ENCODE measurements at places on chromosomes 11 and 22.

- no peak for DNase-seq
These were observed 62.6 kb upstream of the OLFML1 start for GRCh38 chr11:7422544-7423331.

DNA sequence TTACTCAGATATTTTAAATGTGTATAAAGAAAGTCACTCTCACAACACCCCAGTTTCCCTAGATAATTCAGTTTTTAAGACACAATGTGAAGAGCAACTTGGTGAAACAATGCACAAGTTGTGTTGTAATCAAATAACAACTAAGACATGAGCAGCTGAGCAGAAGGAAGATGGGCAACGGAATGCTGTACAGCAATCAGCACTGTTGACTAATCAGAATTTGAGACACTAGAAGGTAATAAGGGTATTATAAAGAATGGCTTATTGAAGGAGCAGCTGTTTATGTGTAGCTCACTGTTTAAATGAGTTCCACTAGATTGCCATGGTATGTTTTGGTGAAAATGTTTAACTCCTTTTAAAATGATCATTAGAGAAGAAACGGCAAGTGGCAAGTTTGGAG lies 60.1 kb downstream of the SOX6 start:
- DNase-seq: no peak

DNA sequence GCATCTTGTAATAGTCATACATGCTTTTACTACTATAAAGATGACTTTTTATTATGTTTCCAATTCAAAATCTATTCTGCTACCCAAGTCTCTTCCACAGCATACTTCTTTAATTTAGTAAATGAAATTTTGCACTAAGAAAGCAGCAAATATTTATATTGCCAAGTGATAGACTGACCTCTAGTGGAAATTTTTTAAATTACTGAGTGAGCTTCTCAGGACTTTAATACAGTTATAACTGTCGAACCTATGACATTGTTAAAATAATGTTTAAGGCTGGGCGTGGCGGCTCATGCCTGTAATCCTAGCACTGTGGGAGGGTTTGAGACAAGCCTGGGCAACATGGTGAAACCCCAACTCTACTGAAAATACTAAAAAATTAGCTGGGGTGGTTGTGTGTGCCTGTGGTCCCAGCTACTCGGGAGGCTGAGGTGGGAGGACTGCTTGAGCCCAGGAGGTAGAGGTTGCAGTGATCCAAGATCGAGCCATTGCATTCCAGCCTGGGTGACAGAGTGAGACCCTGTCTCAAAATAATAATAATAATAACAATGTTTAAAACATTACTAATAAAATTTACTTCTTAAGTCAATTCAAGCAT lies 27.3 kb downstream of the STK33 start:
- DNase-seq: peak; percentile 38

GRCh38 chr22:40020956-40021355 lies 26.2 kb downstream of the FAM83F start:
- DNase-seq: no peak

DNA sequence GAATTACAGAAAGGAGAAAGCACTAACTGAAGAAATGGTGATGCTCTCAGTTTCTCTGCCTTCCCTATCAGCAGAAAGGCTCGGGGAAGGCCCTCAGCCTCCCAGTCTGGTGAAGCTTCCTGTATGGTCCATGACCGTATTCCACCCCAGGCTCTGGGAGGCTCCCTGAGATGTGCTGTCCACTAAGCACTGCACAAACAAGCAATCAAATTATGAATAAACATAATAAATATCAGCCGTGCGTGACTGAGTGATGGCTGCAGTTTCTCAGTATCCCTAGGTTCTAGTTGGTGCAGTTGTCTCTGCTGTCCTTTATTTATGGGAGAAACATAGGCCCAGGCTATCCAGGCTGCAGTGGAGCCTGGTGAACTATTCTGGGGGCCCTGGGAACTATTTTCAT lies 3.6 kb downstream of the SMDT1 start:
- no peak for DNase-seq

DNA sequence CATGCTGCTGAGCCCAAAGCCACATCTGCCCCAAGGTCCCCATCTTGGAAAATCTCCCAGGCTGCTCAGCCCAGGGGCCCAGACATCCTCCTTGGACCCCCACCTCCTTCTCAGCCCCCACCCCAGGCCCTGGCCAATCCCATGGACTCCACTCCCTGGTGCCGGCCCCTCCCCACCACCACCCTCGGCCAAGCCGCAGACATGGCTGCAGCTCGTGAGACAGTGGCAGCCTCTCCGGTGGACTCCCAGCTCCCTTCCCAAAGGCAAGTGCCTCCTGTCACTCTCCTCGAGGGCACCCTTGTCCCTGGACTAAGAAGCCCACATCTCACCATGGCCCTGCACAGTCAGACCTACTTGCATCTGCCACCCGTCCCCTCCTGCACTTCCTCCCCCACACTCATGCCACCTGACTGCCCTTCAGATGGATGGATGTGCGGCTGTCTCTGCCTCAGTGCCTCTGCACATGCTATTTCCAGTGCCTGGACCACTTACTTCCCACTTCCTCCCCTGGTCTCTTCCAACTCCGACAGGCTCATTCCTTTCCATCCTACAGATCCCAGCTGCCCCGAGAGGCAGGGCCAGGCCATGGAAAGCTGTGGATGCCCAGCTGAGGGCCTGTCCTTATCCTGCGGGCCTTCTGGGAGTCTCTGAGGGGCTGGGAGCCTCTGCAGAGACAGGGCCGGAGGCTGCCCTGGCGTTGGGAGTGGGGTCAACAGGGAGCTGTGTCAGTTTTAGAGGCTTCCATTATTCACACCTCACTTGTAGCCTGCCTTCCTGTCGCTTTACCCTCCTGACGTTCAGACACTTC lies 25.5 kb upstream of the RFPL3 start:
- DNase-seq: no peak

- DNase-seq: no peak
These were observed 4.2 kb downstream of the CLDN5 start for GRCh38 chr22:19520007-19520406.

- no peak for DNase-seq
These were observed 3.9 kb upstream of the VSIG10L2 start for GRCh38 chr11:125941619-125942611.

GRCh38 chr11:58998480-58999290 lies 59.4 kb downstream of the GLYATL1 start:
- DNase-seq: no peak

DNA sequence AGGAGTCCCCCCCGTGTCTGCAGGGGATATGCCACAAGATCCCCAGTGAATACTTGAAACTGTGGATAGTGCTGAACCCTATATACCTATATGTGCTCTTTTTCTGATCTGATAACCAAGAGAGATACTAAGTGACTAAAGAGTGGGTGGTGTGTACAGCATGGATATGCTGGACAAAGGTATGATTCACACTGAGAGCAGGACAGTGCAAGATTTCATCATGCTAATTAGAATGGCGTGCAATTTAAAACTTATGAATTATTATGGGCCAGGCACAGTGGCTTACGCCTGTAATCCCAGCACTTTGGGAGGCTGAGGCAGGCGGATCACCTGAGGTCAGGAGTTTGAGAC lies 90.2 kb upstream of the ALKBH3 start:
- no peak for DNase-seq

GRCh38 chr11:35066783-35067423 lies 72.1 kb upstream of the CD44 start:
- no peak for DNase-seq

DNA sequence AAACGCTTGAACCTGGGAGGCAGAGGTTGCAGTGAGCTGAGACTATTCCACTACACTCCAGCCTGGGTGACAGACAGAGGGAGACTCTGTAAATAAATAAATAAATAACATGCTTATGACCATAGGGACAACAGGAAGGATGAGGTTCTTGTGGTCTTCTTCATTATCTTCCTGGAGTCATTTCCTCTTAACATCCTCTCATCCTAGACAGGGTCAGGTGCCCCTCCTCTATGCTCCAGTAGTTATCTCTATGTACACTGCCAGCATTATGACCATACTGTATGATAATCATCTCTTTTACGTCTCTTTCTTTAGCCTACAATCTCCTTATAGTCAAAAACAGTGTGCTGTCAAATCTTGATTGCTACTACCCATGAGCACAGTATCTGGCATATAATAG lies 17.7 kb downstream of the RAB30 start:
- no peak for DNase-seq

DNA sequence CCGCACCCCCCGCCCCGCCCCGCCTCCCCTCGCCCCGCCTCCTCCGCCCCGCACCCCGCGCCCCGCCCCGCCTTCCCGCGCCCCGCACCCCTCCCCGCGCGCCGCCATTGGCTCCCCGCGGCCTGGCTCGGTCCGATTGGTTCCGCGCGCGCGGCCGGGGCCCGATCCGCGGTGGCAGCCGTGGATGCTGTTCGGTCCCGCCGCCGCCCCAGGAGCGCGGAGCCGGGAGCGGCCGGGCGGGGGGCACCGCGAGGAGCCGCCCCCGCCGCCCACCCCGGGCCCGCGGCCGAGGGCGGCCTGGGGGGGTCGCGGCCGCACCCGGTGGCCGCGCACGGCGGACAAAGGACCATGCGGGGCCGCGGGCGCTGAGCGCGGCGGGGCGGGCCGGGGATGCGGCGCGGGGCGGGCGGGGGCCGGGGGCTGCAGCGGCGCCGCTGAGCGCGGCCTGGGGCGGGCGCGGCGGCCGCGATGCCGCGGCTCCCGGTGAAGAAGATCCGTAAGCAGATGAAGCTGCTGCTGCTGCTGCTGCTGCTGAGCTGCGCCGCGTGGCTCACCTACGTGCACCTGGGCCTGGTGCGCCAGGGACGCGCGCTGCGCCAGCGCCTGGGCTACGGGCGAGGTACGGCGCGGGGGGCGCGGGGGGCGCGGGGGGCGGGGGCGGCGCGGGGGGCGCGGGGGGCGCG lies at the start of gene B4GALNT4:
B4GALNT4 (plus strand) TSS at position 164 of the 683 bp plus-strand sequence; CDS start at position 469, 305 bp downstream.
- no peak for DNase-seq

DNA sequence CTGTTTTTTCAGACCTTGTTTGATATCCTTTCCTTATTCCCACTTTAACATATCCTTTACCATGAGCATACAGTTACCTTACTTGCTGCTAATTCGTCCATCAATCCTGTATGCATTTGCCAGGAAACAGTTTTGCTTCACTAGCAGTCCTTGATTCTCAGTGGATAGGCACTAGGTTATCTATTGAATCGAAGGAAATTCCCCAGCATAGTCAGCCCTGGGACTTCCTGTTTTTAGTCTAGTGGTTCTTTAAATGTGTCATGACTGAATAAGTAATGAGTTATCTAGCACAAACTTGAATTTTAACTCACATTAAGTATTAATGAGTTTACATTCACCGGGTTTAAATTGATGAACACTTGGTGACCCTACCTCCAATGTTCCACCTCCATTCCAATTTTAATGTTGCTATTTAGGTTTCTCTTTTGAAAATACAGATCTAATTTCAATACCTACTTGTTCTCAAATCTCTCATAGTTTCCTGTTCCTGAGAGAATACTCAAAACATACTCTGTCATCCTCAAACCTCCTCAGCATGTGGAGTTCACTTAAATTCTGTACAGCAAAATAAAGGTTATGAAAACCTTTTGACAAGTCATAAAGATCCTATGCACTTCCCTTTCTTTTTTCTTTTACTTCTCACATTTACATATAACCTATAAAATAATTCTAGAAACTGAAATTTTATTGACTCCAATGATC lies 1375.1 kb upstream of the TENM4 start:
- no peak for DNase-seq

DNA sequence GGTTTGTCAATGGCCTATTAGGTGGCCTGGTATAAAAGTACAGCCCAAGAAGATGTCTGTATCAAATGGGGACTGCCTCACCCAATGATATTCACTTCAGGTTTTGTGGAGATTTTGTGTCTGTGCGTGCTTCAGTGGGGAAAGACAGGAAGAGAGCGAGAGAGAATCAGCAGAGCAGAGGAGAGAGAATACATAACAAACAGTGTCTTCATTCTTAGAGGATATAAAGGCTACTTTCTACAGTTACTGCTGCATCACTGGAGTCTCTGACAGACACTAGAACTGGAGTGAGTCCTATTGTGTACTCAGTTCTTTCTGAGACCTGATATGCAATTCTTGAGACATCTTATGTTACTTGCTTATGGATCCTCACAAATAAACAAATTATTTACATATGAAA lies 115.0 kb downstream of the CASP12 start:
- no peak for DNase-seq

Measured in HFF-Myc (cell line).